NCI-H2081 treated with DMSO at 0.1 percent for 48 hours (cell line): ENCODE measurements at places on chromosomes 16 and 17.
A peak's percentile ranks its signal among the peaks of the same experiment; 100 is the strongest.

GRCh38 chr17:36459601-36460000 is 26.9 kb upstream of the ZNHIT3 start:
- DNase-seq = no peak

- no peak for DNase-seq
Observed at GRCh38 chr17:62724398-62725146, 83.5 kb downstream of the MARCHF10 start.

DNA sequence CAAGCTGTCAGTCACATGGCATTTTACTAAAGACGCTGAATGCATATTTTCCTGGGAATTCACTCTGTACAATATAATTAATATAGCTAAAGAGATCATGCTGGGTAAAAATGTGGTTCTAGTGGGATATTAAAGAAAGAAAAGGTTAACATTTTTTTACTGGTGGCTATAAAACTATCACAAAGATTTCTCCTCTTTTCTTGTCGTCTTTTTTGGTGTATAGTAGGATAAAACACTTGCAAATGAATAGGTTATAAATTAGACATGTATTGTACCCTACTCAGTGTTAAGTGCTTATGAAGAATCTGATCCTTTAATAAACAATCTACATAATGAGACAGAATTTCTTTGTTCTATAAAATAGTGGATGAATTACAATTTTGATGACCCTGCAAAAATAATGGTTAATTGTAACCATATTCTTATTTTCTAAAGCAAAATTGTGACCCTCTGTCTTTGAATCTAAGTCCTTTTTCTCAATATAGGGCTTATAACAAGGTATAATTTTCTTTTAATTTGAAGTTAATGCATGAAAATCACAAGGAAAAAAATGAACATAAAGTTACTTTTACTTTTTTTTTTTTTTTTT is 1540.4 kb upstream of the GOT2 start:
- no peak for DNase-seq

DNA sequence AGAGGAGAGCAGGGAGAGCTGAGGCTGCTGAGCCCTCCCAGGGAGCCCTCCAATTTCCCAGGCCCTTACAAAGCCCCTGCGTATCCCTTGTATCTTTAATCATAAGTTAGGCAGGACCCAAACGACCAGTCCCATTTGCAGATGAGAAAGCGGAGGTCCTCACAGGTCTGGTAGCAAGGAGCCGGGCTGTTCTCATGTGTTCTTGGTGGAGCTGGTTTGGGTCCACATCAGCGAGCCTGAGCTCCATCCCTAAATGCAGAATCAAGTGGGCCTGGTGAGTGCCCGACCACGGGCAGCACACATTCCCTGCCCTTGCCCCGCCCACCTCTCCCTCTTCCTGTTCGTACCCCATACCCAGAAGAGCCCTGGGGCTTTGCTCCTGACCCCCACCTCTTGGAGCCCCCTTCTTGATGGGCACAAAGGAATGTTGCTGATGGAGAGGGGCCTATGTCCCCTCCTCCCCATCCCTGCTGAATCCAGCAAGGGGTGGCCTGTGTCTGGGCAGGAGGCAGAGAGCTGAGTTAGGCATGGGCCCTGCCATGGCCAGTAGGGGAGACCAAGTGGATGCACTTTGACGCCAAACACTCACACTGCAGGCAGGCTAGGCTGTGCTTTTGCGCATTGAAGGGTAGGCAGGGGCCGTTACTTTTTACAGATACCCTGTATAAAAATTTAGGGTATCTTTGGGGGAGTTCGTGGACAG is 18.3 kb upstream of the ADCY7 start:
- DNase-seq = no peak

GRCh38 chr16:64196444-64196843 is 925.4 kb downstream of the CDH11 start:
- DNase-seq = no peak

DNA sequence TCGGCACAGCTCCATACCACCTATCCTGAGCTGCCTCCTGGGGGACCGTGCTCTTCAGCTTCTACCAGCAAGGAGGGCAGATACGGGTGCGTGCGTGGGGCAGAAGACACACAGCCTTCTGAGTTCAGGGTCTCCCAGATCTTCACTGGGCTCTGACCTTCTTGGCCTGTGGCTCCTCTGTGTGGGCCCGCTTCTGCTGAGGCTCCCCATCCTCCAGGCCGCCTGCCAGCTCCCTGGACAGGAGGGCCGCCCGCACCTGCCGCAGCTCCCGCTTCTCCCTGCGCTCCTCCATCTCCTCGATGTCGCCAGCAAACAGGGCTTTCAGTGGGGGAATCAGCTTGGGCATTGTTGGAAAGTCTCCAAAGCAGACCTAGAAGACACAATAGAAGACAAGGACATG is 25.2 kb downstream of the ELAC2 start:
- DNase-seq = no peak

- no peak for DNase-seq
Observed at GRCh38 chr17:39208893-39209292, 8.8 kb downstream of the RPL19 start.

DNA sequence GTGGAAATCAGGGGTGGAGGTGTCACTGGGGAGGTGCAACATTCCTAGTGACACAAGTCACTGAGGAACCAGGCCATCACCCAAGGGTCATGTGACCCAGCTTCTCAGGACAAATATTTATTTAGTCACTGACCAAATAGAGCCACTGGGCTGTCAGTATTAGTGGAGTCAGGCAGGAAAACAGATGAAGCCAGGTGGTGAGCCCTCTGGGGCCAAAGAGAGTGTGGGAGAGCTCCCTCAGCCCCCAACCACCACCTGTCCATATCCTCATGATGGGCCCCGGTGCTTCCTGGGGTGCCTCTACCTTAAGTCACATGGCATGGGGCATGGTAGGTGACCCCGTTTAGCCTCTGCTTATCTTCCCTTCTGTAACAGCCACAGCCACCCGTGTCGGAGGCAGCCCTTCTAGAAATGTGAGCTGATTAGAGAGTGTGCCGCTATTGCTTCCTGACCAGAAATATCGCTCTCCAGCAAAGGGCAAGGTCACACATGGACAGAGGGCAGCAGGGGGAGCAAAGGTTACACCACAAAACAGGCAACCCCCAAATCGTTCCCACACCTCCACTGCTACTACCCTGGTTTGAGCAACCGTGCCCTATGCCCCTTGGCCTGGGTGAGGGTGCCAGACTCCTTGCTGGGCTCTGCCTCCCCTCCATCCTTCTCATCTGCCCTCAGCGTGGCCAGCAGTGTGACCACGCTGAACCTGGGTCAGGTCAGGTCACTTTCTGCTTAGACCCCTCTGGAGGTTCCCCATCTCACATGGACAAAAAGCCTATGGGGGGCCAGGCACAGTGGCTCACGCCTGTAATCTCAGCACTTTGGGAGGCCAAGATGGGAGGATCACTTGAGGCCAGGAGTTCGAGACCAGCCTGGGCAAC is 8.6 kb upstream of the AKTIP start:
- DNase-seq = no peak

- DNase-seq = no peak
Observed at GRCh38 chr16:88477631-88478519, 24.8 kb downstream of the ZFPM1 start.

DNA sequence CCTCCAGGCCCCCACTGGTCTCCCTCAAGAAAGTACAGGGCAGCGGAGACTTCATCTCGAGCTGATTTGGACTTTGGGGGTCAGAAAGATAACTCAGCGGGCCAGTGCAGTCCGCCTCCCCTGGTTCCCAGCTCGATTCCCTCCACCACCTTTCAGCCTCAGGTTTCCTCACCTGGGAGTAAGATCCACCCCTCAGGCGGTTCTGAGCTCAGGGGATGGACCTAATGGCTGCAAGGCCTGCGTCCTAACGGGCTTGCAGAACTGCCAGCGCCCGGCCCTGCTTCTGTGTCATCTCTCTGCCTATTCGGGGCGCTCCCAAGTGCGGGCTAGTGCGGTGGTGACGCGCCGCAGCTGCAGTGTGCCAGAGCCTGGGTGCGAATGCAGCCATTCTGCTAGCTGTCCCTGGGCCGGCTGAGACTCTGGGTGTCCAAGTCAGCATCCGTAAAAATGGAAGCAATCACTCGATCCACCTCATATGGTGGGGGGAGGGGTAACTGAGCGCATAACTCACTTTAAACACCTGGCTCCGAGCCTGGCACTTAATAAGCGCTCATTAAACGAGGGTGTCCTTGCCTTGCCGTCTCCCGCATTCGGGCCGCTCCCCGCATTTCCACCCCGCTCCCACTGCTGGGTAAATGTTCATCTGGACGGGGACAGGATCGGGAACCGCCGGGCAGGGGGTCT is 129.6 kb upstream of the LHX1 start:
- DNase-seq = no peak

DNA sequence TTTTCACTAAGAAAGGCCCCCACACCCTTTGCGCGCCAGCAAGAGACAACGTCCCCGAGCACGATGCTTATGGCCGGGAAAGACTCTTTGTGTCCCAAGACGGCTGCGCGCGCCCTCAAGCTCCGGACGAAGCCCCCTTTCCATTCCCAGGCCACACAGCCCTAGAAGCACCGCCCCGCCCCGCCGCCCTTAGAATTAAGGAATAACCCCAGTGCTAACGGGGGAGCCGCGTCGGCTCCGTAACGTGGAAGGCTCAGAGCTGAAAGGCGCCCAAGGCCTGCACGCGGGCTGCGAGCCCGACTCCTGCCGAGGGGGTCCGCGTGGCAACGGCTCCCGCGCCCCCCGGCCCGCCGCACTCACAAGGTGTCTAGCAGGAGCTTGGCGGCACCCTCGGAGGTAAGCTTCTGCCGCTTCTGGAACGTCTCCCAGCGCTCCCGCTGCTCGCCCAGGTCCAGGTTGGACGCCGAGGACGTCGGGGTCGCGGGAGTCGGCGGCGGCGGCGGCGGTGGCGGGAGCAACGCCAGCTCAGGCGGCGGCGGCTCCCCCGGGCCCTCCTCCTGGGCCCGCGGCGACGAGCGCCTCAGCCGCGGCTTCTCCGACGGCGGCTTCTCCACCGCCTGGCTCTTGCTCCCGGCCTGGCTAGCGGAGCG is 477 bp downstream of the CENPV start:
- DNase-seq = no peak

DNA sequence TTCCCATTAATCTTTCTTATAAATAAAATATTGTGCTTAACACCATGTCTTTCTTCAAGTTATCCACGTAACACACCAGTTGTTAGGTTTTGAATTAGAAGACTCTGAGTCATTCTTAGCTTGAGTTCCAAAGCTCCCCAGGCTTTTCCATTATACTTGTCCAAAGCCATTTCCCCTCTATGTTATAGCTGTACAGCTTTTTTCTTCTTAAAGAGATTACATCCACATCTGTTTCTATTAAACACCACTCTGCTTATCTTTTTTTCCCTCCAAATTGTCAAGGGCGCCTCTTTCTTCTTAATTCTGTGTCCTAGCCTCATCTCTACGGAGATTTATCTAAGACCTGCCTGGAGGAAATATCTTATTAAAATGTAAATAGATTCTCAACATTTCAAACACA is 139.4 kb upstream of the CPHXL start:
- no peak for DNase-seq

GRCh38 chr17:41452281-41452680 is 11.5 kb upstream of the KRT38 start:
- DNase-seq = no peak

- DNase-seq = peak; percentile 4
Observed at GRCh38 chr17:51427323-51427811, 167.0 kb downstream of the UTP18 start.

DNA sequence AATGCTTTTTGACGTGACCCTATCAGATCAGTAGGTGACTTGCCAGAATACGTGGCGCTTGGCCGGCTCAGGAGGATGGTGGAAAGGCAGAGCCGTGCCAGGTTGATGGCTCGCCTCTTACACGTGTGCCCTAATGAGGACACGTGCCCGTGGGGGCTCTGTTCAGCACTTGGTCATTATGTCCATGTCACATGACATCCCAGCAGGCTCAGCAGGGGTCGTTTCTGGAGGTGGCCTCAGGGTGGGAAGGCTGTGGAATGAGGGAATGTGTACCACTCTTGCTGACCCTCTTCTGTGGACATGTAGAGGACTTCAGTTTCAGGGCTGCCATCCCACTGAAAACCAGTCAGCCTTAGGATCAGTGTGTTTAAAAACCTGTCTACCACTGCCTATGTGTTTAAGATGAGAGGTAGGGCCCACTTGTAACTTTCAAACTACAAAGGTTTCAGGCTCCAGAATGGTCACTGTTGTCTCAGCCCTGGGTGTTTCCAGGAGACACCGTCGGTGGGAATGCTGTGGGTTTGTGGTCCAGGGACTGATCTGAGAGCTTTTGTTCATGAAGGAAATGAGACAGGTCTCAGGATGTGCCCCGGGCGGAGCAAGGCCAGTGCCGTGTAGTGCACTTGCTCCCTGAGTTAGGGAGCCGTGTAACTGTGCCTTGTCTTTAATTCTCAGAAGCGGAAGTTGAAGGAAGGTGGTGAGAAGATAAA is 12.1 kb downstream of the UBN1 start:
- DNase-seq = no peak

GRCh38 chr17:31900877-31901276 is 631 bp downstream of the UTP6 start:
- no peak for DNase-seq

DNA sequence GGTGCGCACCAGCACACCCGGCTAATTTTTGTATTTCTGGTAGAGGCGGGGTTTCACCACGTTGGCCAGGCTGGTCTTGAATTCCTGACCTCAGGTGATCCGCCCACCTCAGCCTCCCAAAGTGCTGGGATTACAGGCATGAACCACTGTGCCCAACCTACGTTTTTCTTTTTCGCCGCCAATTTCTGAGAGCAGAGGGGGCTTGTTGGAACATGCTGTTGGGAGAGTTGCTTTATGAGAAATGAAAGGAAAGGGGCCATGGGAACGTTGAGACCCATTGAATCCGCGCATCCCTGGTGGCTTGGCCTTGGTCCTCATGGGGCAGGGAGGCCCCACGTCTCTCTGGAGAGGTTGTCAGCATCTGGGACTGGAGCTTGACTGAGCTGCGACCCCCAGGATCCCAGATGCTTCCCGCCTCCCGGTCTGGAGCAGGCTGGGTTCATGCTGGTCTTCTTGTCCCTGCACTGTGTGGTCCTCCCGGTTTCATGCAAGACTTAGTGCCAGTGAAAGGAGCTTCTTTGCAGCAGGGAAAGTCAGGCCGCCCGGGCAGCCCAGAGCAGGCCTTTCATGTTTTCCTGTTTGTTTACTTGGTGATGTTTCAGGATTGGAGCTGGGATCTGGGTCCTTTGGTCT is 22.8 kb downstream of the CRISPLD2 start:
- DNase-seq = no peak
